HT-29 (cell line): ENCODE measurements at places on chromosomes 2 and 18. TPM values are rescaled to one million over a fixed set of nuclear protein-coding genes. Genes with fewer than 3 reads are reported as not detected.

The ZBTB7C gene
- 15.1 and 17.1 TPM in 2 replicates for total RNA-seq

The ALPG gene
- 0.16 TPM in 1 of 2 replicates, not detected in the other for total RNA-seq

The TEKT4 gene
- total RNA-seq = not detected in 2 replicates

The C18orf54 gene
- total RNA-seq = 0.50 and 1.0 TPM in 2 replicates

The APCDD1 gene
- total RNA-seq = not detected in 2 replicates

The LCT gene
- total RNA-seq = not detected in 2 replicates

The HRH4 gene
- total RNA-seq = not detected in 2 replicates

The CDH20 gene
- total RNA-seq = not detected in 2 replicates

The CD8A gene
- total RNA-seq = not detected in 2 replicates

The TRPM8 gene
- not detected in 2 replicates for total RNA-seq

The KLHL29 gene
- total RNA-seq = 0.18 and 0.94 TPM in 2 replicates

DNA sequence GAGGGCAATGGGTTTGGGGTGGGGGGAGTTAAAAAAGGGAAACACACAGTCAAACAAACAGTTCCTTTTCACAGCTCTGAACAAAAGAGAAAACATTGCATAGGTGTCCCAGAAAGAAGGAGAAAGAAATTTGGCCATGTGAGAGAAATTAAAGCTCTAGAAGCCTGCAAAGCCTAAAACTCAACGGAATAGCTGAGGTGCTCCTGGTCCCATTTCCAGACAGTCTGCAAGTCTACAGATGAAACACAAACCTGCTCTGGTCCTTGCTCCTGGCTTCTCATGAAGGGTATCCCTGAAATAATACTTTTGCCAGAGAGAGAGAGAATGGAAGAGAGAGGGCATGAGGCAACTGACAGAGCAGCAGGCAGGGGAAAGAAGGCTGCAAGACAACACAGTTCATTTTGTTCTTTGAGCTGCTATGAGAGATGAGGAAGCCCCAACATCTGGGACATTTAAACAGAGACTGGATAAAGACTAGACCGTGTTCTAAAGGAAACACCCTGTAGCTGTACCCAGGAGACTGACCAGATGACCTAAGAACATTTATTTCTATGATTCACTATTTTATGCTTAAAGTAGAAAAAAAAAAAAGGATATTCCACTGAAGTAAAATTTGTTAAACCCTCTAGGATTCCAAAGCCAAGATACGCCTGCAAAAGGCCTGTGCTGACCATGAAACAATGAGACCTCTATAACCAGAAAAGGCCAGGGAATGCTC lies 57.3 kb upstream of the CYP26B1 start:
- DNase-seq = no peak

DNA sequence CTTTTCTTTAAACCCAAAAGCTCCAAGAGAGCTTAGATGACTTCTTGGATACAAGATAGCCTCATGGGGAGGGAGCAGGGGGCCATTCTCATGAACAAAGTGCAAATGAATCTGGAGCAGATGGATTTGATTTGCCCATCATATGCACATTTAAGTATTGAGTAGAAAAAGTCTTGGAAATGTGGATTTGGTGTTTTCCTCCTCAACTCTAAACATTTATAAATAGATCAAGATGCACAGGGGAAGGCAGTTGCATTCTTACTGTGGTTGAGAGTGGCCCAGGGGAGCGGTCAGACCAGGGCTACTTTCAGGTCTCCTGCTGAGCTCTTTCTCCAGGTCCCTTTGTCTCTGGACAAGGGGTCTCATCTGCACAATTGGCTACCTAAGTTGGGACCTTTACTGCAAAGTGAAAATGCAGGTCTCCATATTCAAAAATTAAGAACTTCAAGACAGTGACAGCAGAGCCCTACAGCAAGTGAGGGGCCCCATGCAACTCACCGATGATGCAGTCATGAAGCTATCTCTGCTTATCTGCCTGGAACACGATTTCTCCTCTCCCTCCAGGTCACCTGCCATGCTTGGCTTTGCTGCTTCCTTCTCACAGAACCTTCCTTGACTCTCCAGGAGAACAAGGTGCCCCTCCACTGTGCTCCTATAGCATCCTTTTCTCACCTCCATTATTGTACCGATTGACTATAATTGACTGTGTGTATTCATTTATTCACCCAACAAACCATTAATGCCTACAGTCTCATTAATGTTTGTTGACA lies 145.4 kb downstream of the LPIN1 start:
- no peak for DNase-seq

GRCh38 chr2:190318931-190319554 lies 583 bp downstream of the HIBCH start:
- DNase-seq = peak; percentile 42

GRCh38 chr2:86213699-86214502 lies 14.6 kb downstream of the MRPL35 start:
- no peak for DNase-seq

DNA sequence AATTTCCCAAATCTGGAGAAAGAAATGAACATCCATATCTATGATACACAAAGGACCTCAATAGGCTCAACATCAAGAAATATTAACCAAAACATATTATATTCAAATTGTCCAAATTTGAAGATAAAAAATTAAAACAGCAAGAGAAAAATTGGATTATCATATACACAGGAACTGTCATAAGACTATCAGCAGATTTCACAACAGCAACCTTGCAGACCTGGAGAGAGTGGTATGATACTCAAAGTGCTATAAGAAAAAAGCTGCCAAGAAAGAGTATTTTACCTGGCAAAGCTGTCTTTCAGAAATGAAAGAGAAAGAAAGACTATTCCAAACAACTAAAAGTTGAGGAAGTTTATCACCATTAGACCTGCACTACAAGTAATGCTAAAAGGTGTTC lies 711.9 kb upstream of the RAB6C start:
- DNase-seq = no peak

GRCh38 chr18:70429847-70430500 lies 141.1 kb downstream of the SOCS6 start:
- no peak for DNase-seq

- DNase-seq = no peak
Measured at GRCh38 chr2:107264184-107264583, 378.2 kb upstream of the ST6GAL2 start.

GRCh38 chr18:3514312-3515216 lies 64.6 kb downstream of the TGIF1 start:
- DNase-seq = no peak

DNA sequence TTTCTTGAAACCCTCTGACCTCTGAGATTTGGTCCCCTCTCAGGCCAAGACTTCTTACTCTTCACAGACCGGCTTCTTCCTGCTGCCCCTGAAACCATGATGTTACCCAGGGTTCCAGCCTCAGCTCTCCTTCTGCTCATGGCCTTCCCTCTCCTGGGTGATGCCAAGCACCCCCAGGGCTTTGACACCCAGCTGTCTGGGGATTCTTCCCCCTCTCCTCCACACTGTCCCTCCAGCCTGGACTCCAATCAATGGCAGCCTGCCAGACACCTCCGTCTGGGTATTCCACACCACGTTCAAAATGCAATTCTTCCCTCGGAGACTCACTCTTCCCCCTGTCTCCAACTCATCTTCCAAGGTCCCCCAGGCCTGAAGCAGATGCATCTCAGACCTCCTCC lies 25.0 kb downstream of the SPP2 start:
- DNase-seq = no peak

- no peak for DNase-seq
Measured at GRCh38 chr2:208648368-208648767, 241.8 kb downstream of the PTH2R start.

DNA sequence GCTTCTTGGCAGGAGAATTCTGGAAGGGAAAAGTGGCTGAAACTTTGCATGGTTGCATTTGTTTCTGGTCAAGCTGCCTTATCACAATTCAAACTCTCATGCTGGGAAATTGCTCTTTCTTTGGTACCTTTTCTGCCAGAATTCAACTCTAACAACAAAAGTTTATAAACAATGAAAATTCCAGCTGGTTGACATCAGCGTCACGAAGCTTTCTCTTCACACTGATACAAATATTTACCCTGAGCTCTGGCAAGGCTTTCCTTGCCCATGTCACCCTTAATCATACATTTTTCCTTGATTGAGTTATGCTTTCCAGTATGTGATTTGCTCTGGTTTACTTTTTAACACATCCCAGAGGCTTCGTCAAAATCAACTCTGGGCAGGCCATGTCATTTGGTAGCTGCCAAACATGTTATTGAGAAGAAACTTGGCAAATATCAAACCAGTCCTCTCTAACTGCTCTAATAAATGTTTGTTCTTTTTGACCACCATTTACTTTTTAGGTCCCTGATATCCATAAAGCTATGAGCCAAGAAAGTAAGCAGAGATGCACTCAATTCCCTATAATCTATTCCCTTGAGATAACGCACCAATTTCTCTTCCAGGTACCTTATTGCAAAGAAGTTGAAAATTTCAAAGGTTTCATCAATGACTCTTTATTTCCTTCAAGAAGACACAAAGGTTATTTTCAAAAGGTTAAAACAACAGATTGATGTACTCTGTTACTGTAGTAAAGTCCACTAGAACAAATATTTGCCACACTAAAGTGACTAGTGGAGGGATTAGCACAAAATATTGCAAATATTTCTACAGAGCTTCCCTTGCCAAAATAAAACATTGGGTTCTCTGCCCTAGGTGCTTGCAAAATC lies 1241.1 kb upstream of the ZEB2 start:
- no peak for DNase-seq

GRCh38 chr2:194260185-194260584 lies 1396.8 kb upstream of the SLC39A10 start:
- no peak for DNase-seq

DNA sequence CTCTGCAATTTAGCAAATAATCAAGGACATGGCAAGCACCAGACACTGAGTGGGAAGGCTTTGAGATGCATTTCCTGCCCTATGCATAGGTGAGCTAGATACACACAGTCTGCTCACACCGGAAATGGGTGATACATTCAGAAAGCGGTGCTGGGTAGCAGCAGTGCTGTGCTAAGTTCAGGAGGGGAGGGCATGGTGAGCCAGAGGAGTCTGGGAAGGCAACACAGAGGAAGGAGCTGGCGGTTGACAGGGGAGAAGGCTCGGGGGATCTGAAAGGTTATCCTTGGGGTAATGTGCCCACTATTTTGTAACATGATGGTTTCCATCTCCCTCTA lies 57.4 kb upstream of the EPAS1 start:
- no peak for DNase-seq

DNA sequence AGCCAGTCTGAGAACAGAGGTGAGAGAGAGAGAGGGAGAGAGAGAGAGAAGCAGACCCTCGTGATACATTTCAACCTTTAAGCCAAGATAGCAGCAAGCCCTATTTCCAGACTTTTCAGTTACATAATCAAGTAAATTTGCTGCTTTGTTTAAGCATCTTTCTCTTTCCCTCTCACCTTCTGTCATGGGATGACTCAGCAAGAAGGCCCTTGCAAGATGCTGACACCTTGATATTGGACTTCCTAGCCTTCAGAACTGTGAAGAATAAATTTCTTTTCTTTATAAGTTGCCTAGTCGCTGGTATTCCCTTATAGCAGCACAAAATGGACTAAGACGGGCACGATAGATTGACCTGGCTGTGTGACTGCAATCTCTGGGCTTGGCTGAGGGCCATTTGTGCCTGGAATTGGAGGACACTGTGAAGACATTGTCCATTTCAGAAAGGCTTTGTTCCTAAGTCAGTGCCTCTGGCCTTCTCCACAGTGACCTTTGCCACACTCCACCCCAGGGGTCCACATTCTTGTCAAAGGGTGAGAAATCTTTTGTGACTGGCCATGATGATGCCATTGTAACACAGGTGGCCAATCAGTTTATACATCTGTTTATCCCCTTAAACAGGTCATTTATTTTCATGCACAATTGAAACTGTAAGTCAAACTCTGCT lies 51.3 kb upstream of the ITSN2 start:
- DNase-seq = no peak

DNA sequence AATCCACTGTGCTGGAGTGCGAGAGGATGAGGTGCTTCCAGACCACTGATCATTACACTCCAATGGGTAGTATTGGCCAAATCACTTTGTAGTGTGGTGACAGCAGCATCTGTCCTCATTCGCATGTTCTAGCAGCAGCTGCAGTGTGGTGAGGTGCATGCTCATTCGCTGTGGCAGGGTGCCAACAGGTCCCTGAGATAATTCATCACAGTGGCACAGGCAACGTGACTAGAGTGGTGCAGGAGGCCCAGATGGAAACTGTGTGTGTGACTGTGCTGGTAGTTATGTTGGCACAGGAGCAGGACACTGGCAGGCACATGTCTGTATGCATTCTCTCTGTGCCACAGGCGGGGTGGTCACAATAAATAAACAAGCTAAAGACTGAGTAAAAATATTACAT lies 329.5 kb upstream of the SYT4 start:
- no peak for DNase-seq

GRCh38 chr2:233422050-233422639 lies 67.9 kb downstream of the DGKD start:
- DNase-seq = peak; percentile 92

- no peak for DNase-seq
Measured at GRCh38 chr2:151657667-151658076, 76.6 kb downstream of the NEB start.

DNA sequence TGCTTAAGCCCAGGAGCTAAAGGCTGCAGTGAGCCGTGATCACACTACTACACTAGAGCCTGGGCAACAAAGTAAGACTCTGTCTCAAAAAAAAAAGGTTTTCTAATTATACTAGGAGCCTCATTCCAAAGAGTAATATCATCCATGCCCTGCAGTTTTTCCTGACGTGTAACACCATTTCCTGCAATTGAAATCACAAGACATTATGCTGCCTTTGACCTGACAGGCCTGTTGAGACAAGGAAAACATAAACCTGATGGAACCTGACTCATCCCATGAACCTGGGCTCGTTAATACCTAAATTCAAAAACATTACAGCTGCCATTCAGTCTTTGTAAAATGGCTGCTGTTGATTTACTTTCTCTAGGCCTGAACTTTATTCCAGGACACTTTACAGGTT lies 58.7 kb upstream of the PEX13 start:
- DNase-seq = no peak

- no peak for DNase-seq
Measured at GRCh38 chr2:180991820-180992219, 11.4 kb downstream of the UBE2E3 start.

- DNase-seq = peak; percentile 3
Measured at GRCh38 chr18:43312891-43313290, 35.6 kb upstream of the SYT4 start.

GRCh38 chr2:12858786-12859185 lies 142.1 kb downstream of the TRIB2 start:
- DNase-seq = no peak

GRCh38 chr2:24510771-24511170 lies 19.7 kb downstream of the NCOA1 start:
- no peak for DNase-seq

DNA sequence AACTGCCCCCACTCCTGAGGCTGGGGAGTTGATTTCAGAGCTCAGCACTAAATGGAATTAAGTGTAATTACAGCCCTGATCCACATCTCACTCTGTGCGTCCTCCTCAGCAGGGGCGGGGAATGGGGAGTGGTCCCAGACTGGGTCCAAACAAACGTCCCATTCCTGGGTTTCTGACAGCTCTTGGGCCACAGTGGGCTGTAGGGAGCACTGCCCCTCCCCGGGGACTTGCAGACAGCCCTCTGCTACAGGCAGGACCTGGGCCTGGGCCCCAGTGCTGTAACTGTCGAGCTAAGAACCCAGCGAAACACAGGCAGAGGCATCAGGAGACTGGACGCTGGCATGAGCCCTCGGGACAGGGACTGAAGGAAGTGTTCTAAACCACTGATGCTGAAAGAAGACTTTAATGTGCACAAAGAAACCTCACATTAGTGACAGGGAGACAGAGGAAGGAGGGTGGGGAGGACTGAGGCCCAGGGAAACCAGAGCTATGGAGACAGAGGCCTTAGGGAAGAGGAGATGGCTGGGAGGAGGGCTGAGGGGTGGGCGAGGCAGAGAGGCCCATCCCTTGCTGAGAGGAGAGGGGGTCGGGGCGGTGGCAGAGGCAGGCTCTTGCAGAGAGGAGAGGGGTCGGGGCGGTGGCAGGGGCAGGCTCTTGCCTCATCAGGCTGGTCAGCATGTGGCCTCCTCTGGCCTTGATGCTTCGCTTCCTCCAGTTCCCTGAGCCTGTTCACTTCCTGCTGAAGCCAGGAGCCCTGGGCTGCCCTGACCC lies 5.8 kb upstream of the SEMA4C start:
- DNase-seq = no peak
